ENCODE measurements at places on chromosomes 4 and X.

- DNase-seq = no peak
Observed at GRCh38 chr4:184473499-184474262, 669 bp downstream of the IRF2 start.

DNA sequence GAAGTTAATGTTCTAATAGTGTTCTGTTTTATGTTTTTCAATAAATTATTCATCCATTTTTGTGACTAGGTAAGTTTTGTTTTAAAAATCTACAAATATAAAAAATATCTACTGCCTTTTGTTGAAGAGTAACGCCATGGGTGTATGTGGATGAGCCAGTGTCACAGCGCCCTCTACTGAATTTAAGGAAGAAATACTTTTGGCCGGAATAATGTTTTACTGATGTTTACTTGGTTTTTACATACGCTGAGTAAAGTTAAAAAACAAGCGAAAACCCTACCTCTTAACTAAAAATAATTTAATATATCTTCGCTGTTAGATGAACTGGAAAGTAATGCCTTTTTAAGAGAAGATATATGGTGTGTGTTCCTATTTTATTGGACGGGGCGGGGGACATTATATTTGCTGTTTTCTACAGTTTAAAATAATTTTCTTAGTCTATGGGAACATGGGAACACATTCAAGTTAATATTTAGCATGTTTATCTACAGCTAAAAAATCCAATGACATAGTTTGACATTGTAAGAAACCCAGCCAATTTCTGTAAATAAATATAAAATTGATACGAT, 86.1 kb downstream of the CPE start:
- no peak for DNase-seq

DNA sequence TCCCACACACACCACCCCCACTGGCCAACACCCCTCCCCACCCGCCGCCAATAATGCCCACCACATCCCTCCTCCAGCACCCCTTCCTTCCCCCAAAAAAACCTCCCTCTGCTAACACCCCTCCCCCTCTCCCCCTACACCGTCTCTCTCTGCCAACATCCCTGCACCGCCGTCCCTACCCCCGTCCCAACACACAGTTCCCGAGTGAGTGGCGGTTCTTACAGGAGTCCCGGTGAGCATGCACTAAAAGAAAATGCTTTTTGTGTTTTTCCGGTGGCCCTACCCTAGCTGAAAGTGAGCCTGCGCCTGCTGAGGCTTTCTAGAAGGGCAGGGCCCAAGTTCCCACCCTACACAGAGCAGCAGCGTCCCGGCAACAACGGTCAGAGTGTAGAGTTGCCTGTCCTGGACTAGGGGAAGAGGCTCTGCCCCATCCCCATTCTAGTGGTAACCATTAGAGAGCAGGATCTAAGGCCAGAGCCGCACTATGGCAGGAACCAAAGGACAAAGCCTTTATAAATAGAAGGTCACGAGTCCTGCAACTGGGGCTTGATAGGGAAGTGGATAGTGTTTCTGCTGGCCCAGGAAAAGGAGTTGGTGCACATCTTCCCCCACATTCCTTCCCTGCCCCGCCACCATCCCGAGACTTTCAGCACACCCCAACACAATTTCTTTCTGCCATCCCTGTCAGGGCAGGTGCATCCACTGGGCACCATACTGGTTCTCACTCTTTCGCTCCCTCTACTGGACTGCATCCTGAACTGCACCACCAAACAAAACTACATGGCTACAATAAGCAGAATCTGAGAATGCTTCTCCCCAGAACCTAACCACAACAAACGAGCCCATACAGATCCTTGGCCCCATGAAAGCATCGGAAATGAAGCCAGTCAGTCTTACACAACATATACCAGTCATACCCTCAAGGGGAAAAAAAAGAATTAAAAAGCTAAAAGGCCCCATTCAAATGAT, 78.1 kb upstream of the PAGE3 start:
- no peak for DNase-seq

DNA sequence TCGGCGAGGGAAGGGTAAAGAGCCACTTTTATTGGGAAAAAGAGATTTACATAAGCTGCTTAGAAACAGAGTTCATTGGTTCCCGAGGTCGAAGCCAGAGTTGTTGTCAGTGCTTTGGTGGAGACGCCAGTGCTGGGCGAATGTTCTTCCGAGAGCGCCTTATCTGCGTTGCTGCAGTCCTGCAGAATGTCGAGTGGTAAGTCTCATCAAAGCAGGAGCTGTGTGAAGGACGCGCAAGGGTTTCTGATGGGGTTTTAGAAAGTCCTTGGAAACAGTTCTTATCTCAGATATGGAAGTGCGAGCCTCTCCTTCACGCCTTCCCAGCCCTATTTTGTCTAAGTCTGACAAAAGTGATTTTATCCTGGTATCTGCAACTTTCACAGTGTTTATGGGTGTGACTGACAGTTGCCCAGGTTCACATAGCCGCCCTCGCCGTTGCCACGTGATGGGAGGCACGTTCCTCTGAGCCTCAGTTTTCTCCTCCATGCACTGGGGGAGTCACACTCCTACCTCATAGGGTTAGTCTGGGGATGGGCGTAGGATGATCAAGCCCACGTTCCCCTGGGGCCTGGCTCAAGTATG, 47.3 kb upstream of the NSG1 start:
- DNase-seq = no peak

DNA sequence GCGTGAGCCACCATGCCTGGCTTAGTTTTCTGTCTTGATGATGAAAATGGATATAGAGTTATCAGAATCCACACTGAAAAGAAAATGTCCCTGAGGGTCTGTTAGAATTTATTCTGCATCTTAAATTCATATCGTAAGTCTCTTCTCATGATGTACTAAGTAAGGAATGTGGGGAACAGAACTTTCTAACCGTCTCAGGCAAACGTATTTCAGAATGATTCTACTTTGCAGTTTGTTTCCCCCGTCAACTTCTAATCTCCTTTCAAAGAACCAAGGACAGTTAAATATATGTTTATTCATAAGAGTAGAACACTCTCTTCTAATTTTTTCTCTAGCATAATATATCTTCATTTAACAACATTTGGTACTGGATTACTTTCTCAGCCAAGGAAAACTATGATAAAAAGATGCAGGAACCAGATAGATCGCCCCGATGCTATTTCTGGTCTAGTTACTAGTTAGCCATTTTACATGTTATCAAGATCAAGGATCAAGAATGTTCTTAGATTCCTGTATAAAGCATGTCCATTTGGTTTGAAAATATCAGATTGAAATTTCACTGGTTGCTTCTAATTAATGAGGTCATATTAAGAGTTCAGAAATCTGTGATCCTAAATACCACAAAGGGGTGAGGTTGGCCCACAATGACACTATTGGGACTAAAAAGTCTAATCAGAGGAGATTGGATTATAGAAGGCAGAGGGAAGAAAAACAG, 49.5 kb downstream of the METTL14 start:
- no peak for DNase-seq

DNA sequence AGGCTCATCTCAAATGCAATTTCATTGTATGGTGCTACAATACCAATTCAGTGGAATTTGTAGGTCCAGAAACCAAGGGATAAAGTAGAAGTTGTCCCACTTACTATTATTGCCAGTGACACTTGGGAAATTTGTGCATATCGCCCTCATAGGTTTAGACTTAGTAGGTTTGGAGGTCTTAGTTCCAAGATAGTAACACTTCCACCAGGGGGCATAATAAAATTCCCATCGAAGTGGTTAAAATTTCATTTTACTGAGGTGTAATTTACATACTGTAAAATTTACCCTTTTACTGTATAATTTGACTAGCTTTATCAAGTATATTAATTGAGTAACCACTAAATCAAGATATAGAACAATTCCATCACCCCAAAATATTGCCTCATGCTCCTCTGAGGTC, 174.6 kb downstream of the INPP4B start:
- DNase-seq = no peak

GRCh38 chrX:41005445-41005992, 79.7 kb upstream of the USP9X start:
- no peak for DNase-seq

- no peak for DNase-seq
Observed at GRCh38 chr4:100935090-100935489, 412.2 kb downstream of the PPP3CA start.

- DNase-seq = no peak
Observed at GRCh38 chr4:24544208-24544988, 40.0 kb downstream of the DHX15 start.

- DNase-seq = no peak
Observed at GRCh38 chr4:1524761-1525160, 118.5 kb upstream of the NKX1-1 start.

Measured in epithelial cell of proximal tubule (primary cell).